ENCODE measurements at places on chromosomes 2 and 18.

GRCh38 chr2:119809339-119810048 lies 49.8 kb downstream of the PTPN4 start:
- DNase-seq: no peak

DNA sequence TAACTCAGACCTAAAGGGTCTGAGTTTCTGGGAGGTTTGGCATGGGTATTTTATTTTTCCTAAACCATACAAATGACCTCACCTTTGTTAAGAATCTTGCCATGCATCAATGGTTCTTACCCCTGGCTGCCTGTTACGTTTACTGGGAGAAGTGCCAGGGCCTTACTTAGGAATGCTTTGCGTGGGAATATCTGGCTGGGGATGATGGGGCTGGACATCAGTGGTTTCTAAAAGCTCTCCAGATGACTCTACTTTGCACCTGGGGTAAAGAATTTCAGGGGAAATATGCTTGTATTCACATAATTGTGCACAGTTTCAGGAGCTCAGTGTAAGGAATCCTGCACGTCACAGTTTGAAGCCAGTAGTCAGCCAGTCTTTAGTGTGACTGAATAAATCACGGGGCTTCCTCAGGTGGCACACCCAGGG lies 18.2 kb upstream of the DAW1 start:
- no peak for DNase-seq

DNA sequence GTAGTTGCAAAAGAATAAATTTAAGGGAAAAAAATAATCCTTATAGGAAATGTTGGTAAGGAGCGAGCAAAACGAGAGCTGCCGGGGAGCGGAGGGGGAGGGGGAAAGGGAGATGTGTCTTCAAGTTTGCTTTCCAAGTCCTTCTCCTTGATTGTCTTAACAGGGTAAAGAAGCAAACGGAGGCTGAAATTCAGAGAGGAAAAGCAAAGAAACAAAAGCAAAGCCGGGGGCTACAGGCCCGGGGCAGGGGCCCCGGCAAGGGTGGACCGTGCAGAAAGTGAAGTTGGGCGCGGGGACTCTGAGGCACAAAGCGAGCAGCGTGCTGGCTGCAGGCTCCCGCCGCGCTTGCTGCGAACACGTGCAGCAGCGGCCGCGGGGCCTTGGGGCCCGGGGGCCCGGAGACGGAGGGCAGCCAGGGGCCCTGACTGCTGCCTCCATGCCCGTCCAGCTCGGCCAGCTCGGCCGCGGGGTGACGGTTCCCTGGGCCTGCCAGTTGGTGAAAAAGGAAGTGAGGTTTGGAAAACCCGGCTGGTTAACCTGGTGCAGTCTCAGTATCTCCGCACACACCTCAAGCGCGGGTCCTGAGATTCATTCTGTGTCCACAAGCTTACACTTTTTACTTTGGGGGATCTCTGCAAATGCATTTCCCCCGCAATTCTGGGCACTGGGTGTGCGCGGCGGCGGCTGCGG lies 4.1 kb downstream of the BCL11A start:
- DNase-seq: no peak

GRCh38 chr18:47970664-47971531 lies 40.4 kb upstream of the SMAD2 start:
- DNase-seq: no peak

DNA sequence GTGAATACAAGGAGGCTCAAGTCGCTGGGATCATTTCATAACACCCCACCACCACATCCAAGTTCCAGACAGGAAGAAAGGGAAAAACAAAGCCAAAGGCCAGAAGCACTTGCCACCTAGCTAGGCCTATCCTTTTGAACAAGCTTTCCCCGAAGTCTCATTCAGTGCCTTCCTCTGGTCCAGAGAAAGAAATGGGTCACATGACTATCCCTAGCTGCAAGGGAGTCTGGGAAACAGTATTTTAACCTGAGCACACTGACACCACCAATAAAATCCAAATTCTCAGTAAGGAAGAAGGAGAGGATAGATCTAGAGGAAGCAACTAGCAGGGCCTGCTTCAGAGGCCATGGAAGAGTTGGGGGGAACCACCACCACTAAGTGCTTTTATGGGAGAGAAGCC lies 91.2 kb downstream of the POLR1A start:
- DNase-seq: no peak

GRCh38 chr18:2559249-2559648 lies 12.1 kb downstream of the METTL4 start:
- DNase-seq: no peak

DNA sequence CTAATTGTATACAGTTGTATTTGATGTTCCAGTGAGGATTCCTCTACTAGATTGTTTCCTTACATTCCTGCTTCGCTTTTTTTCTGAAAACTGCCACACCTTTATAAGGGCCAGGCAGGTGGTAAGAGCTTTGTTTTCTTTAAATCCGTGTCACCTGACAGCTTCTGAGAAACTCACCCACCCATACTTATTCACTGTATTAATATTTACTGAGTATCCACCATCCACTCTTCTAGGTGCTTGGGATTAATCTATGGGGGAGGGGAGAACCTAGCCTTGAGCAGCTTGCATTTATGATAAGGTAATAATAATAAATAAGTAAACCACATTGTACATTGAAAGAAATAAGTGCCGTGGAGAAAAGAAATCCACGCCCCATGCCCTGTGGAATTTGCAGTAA lies 174.7 kb upstream of the AGAP1 start:
- no peak for DNase-seq

- no peak for DNase-seq
Observed at GRCh38 chr2:7077660-7078267, 160.6 kb downstream of the RNF144A start.

Measured in NCI-H1105 (cell line).